ENCODE measurements at places on chromosomes 1 and 21. TPM values are rescaled to one million over a fixed set of nuclear protein-coding genes. Genes with fewer than 3 reads are reported as not detected.

Gene PROK1
- 4.9 TPM for total RNA-seq

Gene UBL4B
- total RNA-seq: not detected

Gene SLC5A3
- 7.8 TPM for total RNA-seq

DNA sequence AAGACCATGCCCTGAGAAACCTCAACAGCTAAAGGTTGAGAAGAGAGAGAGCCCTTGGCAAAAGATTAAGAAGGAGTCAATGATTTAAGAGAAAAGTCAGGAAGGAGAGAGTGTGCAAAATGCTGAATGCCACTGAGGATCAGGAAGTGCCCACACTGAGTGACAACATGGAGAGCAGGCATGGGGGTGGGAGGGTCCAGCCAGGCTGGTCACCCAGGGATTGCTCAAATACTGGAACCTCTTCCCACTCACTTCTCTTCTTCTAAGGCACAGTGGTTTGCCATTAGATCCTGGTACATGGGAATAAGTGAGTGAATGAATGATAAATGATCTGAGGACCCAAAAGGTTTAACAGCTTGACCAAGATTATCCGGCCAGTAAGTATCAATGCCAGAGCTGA lies 11.1 kb downstream of the PRR9 start:
- DNase-seq: no peak
- H3K27me3 ChIP-seq: no peaks in the 10 kb centered on the region
- H3K27ac ChIP-seq: no peak overlapping the region
- no peak overlapping the region for H3K4me3 ChIP-seq
- H3K4me1 ChIP-seq: no peaks in the 10 kb centered on the region

Gene YRDC
- 11.9 TPM for total RNA-seq

GRCh38 chr1:207205614-207206061 lies 101.6 kb downstream of the C4BPA start:
- no peak overlapping the region for H3K4me3 ChIP-seq
- H3K27ac ChIP-seq: no peak overlapping the region
- no peaks in the 10 kb centered on the region for H3K27me3 ChIP-seq

GRCh38 chr1:207314816-207315215 lies 6.7 kb upstream of the CD55 start:
- H3K27ac ChIP-seq: no peak overlapping the region
- DNase-seq: no peak
- H3K4me1 ChIP-seq: peaks cover 29% of the 10 kb centered on the region
- no peaks in the 10 kb centered on the region for H3K36me3 ChIP-seq
- H3K4me3 ChIP-seq: no peak overlapping the region

Gene ADAMTS4
- 7.9 TPM for total RNA-seq

GRCh38 chr1:42250164-42250563 lies 84.9 kb downstream of the FOXJ3 start:
- DNase-seq: no peak
- no peaks in the 10 kb centered on the region for H3K36me3 ChIP-seq
- H3K27ac ChIP-seq: no peak overlapping the region
- no peaks in the 10 kb centered on the region for H3K27me3 ChIP-seq
- H3K4me1 ChIP-seq: no peaks in the 10 kb centered on the region

DNA sequence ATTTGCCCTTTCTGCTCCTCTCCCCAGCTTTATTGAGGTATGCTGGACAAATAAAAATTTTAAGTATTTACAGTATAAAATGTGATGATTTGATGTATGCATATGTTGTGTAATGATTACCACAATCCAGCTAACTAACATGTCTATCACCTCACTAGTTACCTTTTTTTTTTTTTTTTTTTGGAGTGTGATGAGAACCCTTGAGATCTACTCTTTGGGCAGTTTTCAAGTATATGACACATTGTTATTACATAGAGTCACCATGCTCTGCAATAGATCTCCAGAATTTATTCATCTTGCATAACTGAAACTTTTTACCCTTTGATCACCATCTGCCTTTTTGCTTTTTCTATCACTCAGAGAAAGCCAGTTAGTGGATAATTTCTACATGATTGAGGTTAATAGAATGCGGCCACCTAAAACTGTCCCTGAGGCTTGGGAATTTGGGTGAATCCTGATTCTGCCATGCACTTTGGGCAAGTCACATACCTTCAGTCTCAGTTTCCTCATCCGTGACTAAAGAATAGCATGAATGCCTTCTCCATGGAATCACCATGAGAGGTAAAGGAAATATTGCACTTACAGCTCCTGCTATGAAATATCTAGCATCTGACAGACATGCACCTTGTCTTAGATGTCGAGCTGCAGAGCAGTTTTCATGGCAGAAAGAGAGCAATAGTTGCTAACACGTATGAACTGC lies 295.2 kb downstream of the DISC1 start:
- H3K4me3 ChIP-seq: no peak overlapping the region
- H3K27me3 ChIP-seq: no peaks in the 10 kb centered on the region
- no peak for DNase-seq
- H3K4me1 ChIP-seq: no peaks in the 10 kb centered on the region
- no peak overlapping the region for H3K27ac ChIP-seq
- no peaks in the 10 kb centered on the region for H3K36me3 ChIP-seq

DNA sequence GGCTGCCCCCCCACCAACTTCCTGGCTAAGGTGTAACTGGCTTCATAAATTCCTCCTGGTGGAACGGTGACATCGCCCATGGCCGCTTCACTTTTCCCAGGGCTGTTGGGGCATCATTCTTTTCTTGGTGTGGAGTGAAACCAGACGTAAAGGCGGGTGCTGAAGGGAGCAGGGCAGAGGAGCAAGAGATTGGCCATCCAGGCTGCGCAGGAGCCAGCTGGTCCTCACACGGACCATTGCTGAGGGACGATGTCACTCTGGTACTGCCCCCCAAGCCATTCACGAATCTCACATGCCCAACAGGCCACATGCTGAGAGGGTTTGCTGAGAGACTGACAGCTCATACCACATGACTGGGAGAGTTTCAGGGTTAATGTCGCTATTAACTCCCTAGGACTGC lies 10.5 kb upstream of the PKP1 start:
- no peak overlapping the region for H3K4me3 ChIP-seq
- H3K27me3 ChIP-seq: no peaks in the 10 kb centered on the region
- H3K36me3 ChIP-seq: no peaks in the 10 kb centered on the region
- no peak for DNase-seq

Gene ABL2
- 10.1 TPM for total RNA-seq

DNA sequence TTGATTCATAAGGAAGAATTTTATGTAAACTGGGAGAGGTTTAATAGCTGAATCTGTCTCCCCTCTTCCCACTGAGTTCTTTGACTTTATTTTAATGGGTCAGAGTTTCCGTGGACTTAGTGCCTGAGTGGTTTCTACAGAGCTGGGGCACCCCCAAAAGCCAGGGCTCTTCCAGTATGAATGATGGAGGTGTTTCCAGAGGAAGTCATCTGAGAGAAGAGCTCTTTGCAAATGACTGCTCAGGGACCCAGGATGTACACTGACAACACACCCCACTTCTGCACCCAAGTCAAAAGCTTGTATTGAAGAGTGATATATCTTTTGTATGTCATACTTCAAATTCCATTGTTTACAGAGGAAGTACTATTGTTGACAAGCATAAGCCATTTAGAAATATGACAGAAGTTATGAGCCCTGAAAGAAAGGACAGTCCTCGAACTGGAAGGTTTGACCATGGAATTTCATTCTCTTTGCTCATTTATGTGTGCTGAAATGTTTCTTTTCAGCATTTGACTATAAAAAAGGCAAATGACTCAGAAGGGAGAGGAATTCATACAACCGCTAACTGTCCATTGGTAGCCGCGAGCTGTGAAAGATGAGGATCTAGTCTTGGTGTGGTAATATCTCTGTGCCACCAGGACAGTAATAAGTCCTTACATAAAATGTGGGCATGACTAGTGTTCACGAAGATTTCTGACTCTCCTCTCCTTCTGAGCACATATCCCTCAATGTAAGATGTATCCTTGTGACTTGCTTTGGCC lies 25.4 kb upstream of the LMX1A start:
- no peak for DNase-seq
- H3K36me3 ChIP-seq: no peaks in the 10 kb centered on the region
- H3K4me3 ChIP-seq: no peak overlapping the region

GRCh38 chr1:218874313-218874712 lies 299.4 kb upstream of the LYPLAL1 start:
- H3K4me1 ChIP-seq: no peaks in the 10 kb centered on the region
- no peak overlapping the region for H3K27ac ChIP-seq
- no peaks in the 10 kb centered on the region for H3K27me3 ChIP-seq

DNA sequence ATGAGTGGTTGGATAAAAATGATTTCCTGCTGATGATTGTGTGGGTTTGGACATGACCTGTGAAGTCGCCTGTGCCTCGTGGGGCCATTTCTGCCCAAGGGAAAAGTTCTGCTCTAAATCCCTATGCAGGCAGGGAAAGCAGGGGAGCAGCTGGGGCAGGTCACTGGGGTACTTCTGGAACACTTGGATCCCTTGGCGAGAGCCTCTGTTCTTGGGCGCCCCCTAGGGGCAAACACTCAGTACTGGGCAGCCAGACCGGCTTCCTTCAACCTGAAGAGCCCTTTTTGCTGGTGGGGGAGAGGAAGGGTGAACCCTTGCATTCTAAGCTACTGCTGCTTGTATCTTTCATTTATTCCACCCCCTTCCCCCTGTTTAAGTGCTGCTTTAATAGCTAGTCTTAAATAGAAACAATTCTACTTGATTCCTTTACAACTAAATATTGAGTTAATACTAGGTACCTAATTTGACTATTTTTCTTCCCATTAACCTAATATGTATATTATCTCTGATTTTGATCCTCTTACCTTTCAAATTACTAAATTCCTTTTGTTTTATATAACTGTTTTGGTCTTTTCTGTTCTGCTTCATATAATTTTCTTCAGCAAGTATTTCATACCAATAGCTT lies 5.1 kb upstream of the CLEC20A start:
- H3K4me3 ChIP-seq: no peak overlapping the region
- no peaks in the 10 kb centered on the region for H3K27me3 ChIP-seq
- DNase-seq: peak; percentile 83
- H3K4me1 ChIP-seq: peaks cover 5% of the 10 kb centered on the region
- H3K27ac ChIP-seq: no peak overlapping the region
- no peaks in the 10 kb centered on the region for H3K36me3 ChIP-seq

Gene OVAAL
- total RNA-seq: not detected

Gene CCDC185
- not detected for total RNA-seq

- H3K36me3 ChIP-seq: no peaks in the 10 kb centered on the region
- H3K27ac ChIP-seq: no peak overlapping the region
- H3K4me3 ChIP-seq: no peak overlapping the region
- no peak for DNase-seq
- peaks cover 15% of the 10 kb centered on the region for H3K4me1 ChIP-seq
Measured at GRCh38 chr1:213418268-213419071, 367.4 kb downstream of the RPS6KC1 start.

GRCh38 chr1:211902624-211903291 lies 72.2 kb upstream of the LPGAT1 start:
- no peak overlapping the region for H3K27ac ChIP-seq
- no peaks in the 10 kb centered on the region for H3K27me3 ChIP-seq
- H3K4me1 ChIP-seq: peaks cover 12% of the 10 kb centered on the region
- H3K36me3 ChIP-seq: no peaks in the 10 kb centered on the region
- no peak for DNase-seq

- H3K36me3 ChIP-seq: no peaks in the 10 kb centered on the region
- no peak for DNase-seq
- H3K4me1 ChIP-seq: peaks cover 30% of the 10 kb centered on the region
- H3K4me3 ChIP-seq: no peak overlapping the region
- no peaks in the 10 kb centered on the region for H3K27me3 ChIP-seq
Measured at GRCh38 chr1:28086651-28087050, 1.8 kb downstream of the EYA3 start.

GRCh38 chr1:17276568-17276967 lies 27.7 kb downstream of the PADI3 start:
- no peaks in the 10 kb centered on the region for H3K36me3 ChIP-seq
- no peak overlapping the region for H3K4me3 ChIP-seq
- H3K4me1 ChIP-seq: peaks cover 22% of the 10 kb centered on the region
- no peak for DNase-seq
- H3K27me3 ChIP-seq: no peaks in the 10 kb centered on the region

Gene TIE1
- 12.2 TPM for total RNA-seq

- no peak overlapping the region for H3K27ac ChIP-seq
- DNase-seq: no peak
- no peak overlapping the region for H3K4me3 ChIP-seq
- H3K4me1 ChIP-seq: peaks cover 74% of the 10 kb centered on the region
- no peaks in the 10 kb centered on the region for H3K36me3 ChIP-seq
Measured at GRCh38 chr21:36325373-36326010, 5.5 kb downstream of the MORC3 start.

GRCh38 chr1:184222652-184223052 lies 164.2 kb upstream of the C1orf21 start:
- H3K4me1 ChIP-seq: peaks cover 5% of the 10 kb centered on the region
- no peaks in the 10 kb centered on the region for H3K27me3 ChIP-seq
- no peak overlapping the region for H3K27ac ChIP-seq
- DNase-seq: peak; percentile 48
- H3K36me3 ChIP-seq: no peaks in the 10 kb centered on the region

- DNase-seq: peak; percentile 61
- no peaks in the 10 kb centered on the region for H3K27me3 ChIP-seq
- H3K4me3 ChIP-seq: no peak overlapping the region
- no peaks in the 10 kb centered on the region for H3K36me3 ChIP-seq
- peaks cover 9% of the 10 kb centered on the region for H3K4me1 ChIP-seq
Measured at GRCh38 chr1:203342192-203342940, 8.6 kb downstream of the FMOD start.

Gene XCL2
- not detected for total RNA-seq

DNA sequence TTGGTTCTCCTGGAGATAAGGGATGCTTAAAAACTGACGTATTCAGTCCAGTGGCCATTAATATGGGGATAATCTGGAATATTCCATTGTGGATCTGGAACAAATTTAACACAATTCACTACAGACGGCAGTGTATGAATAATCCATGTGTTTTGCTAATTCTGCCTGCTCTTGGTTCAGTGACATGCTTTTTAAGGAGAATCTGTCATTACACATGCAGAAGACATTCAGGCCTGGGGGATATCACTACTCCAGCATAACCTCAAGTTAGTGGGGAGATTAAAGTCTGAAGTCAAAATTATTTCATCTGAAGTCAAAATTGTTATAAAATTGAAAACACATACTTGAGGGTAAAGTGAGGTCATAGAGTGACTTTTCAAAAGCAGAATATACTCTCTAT lies 789.3 kb downstream of the USP25 start:
- H3K4me1 ChIP-seq: no peaks in the 10 kb centered on the region
- no peak for DNase-seq
- no peak overlapping the region for H3K4me3 ChIP-seq
- H3K27ac ChIP-seq: no peak overlapping the region

DNA sequence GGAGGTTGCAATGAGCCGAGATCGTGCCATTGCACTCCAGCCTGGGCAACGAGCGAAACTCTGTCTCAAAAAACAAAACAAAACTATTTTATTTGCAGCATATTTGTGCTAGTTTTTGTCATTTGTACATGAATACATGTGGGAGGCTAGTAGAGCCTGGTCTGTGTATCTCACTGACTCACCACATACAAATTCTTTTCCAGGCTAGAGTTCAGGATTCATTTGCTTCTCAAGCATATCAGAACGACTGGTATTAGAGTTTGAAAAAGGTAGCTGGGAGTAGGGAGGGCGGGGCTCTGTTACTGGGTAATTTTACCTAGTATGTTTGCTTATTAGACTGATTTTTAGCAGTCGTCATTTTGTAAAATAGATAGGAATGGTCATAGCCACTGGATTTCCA lies 4.5 kb upstream of the TOR3A start:
- no peak overlapping the region for H3K27ac ChIP-seq
- no peak for DNase-seq
- H3K4me1 ChIP-seq: peaks cover 13% of the 10 kb centered on the region
- no peak overlapping the region for H3K4me3 ChIP-seq
- no peaks in the 10 kb centered on the region for H3K36me3 ChIP-seq

Measured in body of pancreas (tissue), 4 donors.